ENCODE measurements at places on chromosomes 12 and 14.

DNA sequence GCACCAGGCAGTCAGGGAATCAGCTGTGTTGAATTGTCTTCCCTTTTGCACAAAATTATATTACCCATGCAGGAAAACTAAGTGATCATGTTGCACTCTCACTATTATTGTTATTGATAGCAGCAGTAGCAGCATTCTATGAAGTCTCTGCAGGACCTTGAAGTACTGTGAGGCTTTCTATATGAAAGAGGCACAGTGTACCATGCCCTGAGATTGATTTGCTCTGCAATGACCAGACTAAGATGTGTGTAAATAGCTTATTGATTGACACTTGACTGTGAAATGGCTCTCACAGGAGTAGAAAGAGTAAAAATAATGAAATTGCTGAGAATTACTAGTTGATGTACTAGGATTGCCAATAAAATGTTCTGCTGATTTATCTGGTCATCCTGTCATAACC lies 99.9 kb downstream of the KICS2 start:
- no peak for DNase-seq

DNA sequence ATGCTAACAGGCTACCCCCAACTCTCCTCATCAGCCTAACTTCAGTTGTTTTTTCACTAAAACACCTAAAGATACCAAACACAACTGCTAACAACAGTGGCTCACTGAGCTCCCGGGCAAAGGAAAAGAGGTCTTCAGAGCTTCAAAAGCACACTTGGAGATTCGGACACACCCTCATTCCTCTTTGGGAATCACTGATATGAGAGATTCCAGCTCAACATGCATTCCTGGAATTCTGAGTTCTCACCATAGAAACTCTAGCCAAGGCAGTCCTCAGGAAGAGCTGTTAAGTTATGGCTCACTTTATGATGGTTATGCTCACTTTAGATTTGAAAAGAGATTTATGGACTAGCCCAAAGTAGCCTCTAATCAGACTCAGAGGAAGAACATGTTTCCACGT lies 40.1 kb downstream of the STXBP6 start:
- DNase-seq, result no peak

- peak; percentile 77 for DNase-seq
Observed at GRCh38 chr12:53695152-53696145, 19.6 kb upstream of the ATP5MC2 start.

DNA sequence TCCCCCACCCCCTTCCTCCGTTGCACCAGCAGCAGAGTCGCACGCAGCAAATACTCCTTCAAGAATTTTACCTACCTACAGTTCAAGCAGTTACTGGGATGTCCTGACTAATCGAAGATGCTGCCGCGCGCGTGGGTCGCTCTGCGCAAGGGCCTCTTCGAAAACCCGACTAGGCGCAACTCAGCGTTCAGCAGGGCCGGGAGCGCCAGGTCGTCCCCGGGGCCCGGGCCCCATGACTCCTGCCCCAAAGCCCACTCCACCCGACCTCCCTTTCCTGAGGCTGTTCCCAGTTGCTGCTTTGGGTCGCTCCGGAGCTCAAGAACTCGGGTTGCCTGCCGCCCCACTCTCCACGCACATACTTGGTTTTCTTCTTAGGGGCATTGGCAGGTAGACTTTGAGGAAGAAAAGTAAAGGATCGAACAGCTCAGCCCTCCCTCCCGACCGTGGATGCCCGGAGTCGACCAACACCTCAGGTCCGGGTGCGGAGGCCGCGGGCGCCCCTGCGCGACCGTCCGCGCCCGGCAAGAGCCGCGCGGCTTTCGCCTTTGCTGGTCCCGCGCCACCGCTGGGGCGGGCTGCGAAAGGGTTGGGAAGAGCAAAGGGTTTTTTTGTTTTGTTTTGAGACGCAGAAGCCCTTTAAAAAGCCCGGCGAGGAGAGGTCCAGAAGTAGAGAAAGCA lies 1.9 kb downstream of the BMP4 start:
- DNase-seq, result no peak

DNA sequence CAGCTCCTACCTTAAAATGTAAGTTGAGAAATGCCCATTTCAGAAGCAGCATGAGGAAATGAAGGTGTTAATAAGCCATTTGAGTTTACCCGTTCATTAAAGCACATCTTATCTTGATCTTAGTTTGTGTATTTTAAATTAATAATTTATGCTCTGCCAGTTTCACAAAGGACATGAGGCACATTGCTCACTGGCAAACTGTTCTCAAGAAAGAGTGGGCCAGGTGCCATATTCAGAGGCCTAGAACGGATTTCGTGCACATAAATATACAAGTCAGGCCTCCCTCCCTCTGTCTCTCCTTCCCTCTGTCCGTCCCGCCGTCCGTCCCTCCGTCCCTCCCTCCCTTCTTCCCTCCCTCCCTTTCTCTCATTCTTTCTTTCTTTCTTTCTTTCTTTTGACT lies 29.5 kb downstream of the CPM start:
- DNase-seq, result no peak

DNA sequence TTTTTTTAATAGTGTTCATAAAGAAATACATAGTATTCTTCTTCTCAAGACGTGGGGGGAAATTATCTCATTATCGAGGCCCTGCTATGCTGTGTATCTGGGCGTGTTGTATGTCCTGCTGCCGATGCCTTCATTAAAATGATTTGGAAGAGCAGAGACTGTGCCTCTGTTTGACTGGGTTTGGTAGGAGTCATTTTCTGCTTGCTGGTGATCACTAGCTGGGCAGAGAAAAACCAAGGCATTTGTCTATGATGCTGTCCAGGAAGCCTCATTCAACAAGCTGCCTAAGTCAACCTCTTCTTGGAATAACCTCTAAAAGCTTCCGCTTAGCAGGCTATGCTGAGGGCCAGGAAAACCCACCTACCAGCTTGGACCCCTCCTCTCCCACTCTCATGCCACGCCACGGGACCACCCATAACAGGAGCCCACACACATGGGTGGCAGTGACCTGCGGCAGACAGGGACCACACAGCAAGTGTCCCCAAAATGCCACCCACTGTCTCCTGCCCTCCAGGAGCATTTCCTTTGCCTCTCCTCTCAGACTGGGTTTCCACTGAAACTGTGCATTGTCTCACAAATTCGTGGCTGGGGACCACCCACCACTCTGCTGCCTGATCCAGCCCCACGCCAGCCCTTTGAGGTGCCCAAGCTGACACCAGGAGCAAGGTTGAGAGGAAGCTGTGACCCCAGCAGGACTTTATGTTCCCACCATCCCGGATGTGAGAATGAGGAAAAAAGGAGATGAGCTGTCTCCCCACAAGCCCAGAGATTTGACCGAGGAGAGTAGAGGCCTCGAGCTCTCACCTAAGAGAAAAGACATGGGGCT lies 36.8 kb downstream of the DAD1 start:
- DNase-seq, result no peak
